ENCODE measurements at places on chromosomes 2 and 18.

GRCh38 chr2:239935789-239936758 is 89.1 kb downstream of the NDUFA10 start:
- no peak for DNase-seq

DNA sequence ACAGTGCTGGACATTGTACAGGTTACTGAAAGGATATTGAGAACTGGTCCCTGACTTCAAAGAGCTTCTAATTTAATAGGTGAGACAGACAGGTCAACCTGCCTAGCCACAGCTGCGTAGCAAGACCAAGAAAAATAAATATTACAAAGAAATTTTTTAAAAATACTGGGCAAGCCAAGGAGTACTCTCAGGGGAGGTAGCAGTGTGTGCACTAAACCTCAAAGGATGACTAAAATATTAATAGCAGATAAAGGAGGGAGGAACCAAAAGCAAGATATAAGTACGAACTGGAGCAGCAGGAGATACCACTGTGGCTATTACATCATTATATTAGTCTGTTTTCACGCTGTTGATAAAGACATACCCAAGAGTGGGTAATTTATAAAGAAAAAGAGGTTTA is 14.9 kb downstream of the SCG2 start:
- no peak for DNase-seq

- no peak for DNase-seq
Observed at GRCh38 chr2:60867007-60867406, 14.4 kb upstream of the REL start.

DNA sequence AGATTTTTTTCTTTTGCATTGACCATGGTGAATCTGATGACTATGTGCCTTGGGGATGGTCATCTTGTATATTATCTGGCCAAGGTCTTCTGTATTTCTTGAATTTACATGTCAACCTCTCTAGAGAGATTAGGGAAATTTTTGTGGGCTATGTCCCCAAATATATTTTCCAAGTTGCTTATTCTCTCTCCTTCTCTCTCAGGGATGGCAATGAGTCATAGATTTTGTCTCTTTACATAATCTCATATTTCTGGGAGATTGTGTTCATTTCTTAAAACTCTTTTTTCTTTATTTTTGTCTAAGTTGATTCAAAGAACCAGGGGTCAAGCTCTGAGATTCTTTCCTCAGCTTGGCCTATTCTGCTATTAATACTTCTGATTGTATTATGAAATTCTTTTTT is 9.9 kb downstream of the GKN2 start:
- DNase-seq = no peak

- DNase-seq = no peak
Observed at GRCh38 chr2:125444106-125444505, 1211.9 kb upstream of the GYPC start.

GRCh38 chr18:34697233-34697632 is 12.9 kb upstream of the DTNA start:
- no peak for DNase-seq

DNA sequence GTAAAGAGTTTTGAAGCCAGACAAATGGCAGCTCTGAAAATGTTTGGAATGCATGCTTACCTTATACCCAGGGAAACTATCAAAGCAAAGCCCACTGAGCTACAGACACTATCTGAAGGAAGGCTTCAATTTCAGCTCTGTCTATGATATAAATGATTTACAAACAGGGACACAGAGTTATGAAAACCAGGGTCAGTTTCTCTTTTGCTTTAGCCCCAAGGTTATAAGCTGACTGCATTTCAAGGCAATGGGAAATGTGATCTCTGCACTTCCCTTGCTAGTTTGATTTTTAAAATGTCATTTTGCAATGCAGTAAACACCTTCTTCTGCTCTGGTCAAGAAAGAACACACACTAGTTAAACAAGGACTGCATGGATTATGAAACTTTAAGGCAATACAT is 65.2 kb upstream of the CCDC195 start:
- no peak for DNase-seq

- no peak for DNase-seq
Observed at GRCh38 chr2:164840930-164841718, 499 bp downstream of the COBLL1 start.

- DNase-seq = no peak
Observed at GRCh38 chr2:205568620-205569019, 113.7 kb upstream of the NRP2 start.

DNA sequence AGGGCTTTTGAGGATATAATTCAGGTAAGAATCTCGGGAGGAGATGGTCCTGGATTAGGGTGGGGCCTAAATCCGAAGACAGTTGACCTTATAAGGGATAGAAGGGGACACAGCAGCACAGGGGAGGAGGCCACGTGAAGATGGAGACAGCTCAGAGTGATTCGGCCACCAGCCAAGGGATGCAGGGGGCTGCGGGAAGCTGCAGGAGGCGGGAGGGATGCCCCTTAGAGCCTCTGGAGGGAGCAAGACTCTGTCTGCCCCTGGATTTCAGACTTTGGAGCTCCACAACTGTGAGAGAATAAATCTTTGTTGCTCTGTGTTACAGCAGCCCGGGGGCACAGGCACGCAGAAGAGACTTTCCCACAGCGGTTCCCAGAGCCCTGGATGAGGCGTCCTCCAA is 143.7 kb downstream of the ASB1 start:
- no peak for DNase-seq

GRCh38 chr2:163732727-163733126 is 3.1 kb downstream of the FIGN start:
- no peak for DNase-seq

DNA sequence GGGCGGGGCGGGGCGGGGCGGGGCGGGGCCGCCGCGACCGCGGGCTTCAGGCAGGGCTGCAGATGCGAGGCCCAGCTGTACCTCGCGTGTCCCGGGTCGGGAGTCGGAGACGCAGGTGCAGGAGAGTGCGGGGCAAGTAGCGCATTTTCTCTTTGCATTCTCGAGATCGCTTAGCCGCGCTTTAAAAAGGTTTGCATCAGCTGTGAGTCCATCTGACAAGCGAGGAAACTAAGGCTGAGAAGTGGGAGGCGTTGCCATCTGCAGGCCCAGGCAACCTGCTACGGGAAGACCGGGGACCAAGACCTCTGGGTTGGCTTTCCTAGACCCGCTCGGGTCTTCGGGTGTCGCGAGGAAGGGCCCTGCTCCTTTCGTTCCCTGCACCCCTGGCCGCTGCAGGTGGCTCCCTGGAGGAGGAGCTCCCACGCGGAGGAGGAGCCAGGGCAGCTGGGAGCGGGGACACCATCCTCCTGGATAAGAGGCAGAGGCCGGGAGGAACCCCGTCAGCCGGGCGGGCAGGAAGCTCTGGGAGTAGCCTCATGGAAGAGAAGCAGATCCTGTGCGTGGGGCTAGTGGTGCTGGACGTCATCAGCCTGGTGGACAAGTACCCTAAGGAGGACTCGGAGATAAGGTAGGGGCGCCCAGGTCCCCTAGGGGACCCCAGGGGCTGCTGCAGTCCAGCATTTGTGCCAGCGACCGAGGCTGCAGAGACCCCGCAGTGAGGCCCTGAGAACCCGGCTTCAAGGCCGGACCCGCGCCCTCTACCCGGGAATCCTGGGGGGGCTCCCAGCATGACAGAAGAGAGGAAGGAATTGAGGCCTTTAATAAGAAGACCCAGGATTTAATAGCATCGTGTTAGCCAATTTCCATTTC is at the start of gene KHK:
Gene KHK (plus strand): TSS at position 49 of the 870 bp plus-strand sequence. CDS start 488 bp downstream, at position 537.
- no peak for DNase-seq

- peak; percentile 8 for DNase-seq
Observed at GRCh38 chr2:108534584-108535356, 500 bp downstream of the LIMS1 start.

DNA sequence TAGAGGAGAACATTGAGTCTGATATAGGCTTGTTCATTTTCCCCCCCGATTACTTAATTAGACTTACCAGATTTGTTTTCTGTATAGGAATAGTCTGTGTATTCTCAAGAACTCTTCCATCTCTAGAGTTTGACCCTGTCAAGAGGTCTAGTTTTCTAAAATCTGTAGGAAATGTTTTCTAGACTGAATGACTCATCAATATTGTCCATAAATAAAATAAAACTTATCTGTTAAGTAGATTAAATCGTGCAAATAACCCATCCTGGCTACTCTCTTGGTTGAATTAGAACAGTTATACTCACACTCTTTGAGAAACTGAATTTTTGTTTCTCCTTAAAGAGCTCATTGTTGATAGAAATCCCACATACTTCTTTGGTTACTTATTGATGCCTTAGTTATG is 299.2 kb upstream of the CWC22 start:
- DNase-seq = no peak

DNA sequence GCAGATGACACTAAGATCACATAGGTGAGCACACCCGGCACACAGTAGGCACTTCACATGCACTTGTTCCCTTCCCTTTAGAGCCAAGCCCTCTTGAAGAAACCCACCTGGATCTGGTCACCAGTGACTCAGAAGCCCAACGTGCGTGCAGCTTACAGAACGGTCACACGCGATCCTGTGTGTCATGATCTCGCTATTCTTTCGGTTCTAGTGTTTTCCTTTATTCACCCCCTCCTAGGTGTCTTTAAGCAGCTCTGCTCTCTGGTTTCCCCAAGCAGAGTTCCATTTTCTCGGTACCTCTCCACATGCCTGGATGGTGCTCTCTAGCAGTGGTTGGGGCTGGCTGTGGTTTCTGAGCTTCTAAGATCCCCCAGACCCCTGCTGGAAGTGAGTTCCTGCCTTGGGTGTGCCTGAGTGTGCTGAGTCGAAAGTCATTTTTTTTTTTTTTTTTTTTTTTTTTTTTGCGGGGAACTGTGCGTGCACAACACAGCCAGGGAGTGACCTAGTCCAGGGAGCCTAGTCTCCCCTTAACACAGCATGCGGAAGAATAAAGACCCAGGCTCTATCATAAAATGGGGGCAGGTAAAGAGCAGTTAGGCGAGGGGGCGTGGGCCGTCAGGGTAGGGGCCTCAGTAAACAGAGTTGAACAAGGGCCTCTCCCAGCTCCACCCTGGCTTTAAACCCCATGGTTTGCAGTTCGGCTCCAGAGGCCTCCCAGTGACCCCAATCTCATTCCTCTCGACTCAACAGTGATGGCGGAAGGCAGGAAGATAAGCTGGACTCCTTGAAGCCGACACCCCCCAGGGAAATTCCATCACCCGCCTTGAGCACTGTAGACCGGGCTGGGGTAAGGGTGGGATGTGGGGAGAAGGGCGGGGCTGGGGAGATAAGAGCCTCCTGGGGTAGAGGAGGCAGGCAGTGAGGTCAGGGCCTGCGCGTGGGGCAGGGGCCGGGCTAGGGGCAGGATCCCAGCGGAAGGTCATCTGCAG is 29.8 kb upstream of the DNMT3A start:
- no peak for DNase-seq
